ENCODE measurements at places on chromosomes 3 and 15.

DNA sequence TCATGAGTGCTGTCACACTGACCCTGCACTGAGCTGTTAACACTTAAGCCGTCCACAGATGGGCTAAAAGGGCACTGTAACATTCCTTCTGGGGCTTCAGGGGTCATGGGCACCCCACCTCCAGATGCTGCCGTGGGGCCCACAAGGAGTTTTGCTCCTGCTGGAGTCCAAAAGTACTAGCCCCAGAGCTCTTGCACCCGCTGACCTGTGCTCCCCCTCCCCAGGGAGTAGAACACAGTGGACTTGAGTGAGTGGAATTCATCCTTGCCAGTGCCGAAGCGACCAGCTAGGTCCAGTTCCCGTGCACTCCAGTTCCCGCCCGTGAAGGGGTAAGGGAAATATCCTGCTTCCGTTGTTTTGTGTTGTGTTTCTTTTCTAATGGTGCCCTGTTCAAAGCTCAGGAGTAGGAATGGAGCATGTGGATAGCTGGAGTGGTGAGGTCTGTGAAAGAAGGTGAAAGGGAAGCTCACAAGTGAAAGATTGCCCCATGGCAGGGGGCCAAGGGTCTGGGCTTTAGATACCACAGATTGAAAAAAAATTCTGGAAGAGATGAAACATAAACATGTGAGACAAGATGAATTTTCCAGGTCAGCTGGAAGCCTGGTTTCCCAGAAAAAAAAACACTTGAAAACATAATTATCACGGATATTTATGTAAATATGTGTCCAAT lies 36.6 kb downstream of the SLCO2A1 start:
- DNase-seq = no peak

DNA sequence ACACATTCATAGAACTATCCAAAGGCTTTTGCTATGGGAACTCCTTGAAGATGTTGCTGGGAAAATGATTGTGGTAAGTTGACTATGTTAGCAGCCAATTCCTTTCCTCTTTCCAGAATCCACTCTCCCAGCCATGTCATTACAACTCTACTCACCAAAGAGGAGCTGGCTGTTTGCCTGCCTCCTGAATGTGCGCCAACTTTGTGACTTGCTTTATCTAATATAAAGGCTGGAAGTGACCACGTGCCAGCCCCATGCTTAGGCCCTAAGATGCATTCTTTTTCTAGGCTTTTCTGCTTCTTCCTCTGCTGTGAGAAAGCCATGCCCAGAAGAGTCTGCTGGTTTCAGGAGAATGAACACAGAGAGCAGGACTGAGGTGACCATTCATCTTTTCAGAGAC lies 182.2 kb downstream of the GABRB3 start:
- DNase-seq = no peak

GRCh38 chr3:124246949-124247348 lies 255.0 kb upstream of the ROPN1 start:
- DNase-seq = peak; percentile 13

GRCh38 chr15:25169318-25169717 lies 214.5 kb downstream of the SNRPN start:
- DNase-seq = no peak

DNA sequence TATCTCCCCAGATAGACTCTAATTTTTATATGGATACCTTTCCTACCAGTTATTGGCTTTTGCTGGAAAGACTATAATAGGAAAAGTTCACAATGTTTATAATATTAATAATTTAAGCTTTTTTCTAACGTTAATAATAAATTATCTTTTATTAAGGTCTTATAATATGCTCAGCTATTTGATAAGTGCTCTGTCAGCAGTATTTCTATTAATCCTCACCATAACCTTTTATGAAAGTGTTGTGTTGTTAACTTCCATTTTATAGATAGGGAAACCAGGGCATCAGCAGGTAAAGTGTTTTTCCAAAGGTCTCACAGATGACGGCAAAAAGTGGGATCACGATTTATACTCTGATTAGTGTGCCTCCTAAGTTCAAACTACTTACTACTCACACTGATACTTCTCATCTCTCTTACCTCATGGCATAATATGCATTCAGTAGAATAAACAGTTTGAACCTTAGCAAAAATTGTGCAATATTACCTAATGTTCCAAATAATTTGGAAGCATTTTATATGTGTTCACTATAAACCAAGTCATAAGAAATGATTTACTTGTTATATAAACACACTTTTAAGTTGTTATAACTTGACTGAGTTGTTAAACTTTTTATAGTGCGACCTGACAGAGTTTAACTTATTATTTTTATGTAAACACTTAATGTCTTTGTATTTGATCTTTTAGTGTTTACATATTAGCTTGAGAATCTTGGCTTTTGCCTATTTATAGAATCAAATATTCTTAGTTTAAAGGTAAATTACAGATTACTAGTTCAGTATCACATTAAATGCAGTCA lies 274.9 kb upstream of the DCBLD2 start:
- no peak for DNase-seq

GRCh38 chr3:124316034-124316287 lies 324.0 kb upstream of the ROPN1 start:
- no peak for DNase-seq

DNA sequence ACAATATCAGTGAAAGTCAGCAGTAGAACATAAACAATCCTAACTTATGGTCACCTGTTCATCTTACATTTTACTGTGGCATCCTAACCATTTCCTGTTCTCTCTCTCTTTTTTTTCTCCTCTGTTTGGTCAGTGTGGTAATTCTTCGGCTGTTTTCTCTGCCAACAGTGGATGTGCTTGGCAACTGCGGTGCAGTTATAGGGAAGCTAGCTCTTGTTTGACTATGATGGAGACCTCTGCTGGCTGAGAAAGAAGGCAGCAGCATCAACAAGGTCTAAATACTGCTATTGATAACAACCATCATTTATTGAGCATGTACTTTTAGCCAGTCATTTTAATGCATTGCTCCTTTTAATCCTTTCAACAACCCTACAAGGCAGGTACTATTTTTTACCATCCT lies 723 bp upstream of the DRD3 start:
- peak; percentile 22 for DNase-seq

GRCh38 chr3:131623431-131623830 lies 120.7 kb upstream of the MRPL3 start:
- no peak for DNase-seq

DNA sequence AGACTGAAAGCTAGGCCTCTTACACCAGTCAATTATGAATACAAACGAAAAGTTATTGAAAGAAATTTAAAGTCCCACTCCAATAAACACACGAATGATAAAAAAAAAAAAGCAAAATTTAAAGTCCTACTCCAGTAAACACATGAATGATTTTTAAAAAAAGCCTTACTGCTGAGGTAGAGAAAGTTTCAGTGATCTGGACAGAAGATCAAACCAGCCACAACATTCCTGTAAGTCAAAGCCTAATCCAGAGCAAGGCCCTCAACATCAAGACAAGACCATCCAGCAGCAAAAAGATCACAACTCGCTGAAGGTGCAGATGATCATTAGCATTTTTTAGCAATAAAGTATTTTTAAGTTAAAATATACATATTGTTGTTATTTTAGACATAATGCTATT lies 95.6 kb upstream of the LIPC start:
- DNase-seq = no peak

GRCh38 chr3:194959217-194959616 lies 273.5 kb downstream of the FAM43A start:
- no peak for DNase-seq

- no peak for DNase-seq
These were observed 51.9 kb downstream of the GOLM2 start for GRCh38 chr15:44340410-44340809.

- DNase-seq = no peak
These were observed 154.5 kb downstream of the BCHE start for GRCh38 chr3:165682734-165683133.

DNA sequence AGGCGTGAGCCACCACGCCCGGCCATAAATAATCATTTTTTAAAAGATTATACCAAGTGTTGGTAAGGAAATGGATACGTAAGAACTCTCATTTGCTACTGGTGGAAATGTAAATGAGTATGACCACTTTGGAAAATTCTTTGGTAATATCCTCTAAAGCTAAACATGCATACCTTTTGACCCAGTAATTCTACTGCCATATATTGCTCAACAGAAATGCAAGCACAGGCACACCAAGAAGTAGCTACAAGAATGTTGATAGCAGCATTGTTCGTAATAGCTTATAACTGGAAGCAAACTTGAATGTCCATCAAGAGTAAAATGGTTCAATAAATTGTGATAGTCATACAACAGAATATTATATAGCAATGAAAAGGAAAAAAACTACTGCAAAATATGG lies 4.8 kb upstream of the CASR start:
- no peak for DNase-seq

DNA sequence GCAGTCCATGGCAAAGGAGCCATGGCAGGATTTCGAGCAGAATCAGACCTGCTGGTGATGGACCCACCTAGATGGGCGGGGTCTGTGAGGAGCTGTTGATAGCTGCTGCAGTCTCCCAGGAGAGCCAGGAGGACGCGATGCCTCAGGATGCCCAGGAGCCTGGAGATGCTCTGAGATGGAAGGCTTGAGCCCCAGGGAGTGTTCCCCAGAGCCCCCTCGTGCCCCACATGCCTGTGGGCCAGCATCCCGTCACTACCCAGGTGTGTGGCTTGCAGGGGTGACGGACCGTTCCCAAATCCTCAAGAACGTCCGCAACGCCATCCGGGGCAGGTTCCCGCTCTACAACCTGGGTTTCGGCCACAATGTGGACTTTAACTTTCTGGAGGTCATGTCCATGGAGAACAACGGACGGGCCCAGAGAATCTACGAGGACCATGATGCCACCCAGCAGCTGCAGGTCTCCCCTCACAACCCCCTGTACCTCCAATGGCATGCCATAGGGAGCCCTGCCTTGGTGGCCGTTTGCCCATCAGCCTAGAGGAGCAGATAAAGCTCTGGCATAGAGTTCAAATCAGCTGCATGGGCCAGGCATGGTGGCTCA lies 6.7 kb downstream of the ITIH1 start:
- no peak for DNase-seq

GRCh38 chr15:101684384-101684783 lies 32.2 kb upstream of the TM2D3 start:
- DNase-seq = no peak

DNA sequence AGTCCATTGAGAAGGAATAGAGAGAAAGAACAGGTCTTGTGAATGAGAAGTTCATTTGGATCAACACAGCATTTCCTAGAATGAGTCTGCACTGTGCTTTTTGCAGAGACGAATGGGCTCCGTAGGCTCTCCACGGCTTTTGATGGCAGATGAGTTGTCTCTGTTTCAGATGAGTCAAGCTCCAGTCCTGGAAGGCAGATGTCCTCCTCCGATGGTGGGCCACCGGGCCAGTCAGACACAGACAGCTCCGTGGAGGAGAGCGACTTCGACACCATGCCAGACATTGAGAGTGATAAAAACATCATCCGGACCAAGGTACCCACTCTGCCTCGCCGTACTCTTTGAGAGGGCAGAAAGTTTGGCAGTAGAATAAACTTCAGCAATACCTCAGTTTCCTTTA lies 70.5 kb downstream of the SIDT1 start:
- DNase-seq = no peak

DNA sequence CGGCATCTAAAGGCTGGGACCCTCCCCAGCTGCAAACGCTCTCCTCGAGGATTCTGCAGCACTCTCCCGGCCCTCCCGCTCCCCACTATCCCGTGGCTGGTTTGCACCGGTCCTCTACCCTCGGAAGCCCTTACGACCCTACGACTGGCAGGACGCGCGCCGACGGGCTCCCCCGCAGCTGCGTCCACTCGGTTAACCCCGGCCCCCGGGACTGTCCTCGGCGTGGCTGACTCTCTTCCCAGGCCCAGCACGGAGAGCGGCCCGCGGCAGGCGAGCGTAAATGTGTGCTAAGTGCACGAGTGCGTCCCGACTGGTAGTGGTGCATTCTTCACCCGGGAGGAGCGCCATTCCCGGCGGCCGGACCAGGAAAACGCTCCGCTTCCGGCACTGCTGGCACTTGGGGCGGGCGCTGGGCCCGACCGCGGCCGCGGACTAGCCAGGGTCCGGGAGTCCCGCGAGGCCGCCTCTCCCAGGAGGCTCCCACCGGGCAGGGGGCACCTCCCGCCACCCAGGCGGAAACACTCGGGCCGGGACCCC lies 508 bp downstream of the GORASP1 start:
- DNase-seq = peak; percentile 20

- DNase-seq = no peak
These were observed 19.9 kb upstream of the C3orf62 start for GRCh38 chr3:49296781-49297411.

GRCh38 chr3:4251412-4251811 lies 51.8 kb upstream of the SETMAR start:
- peak; percentile 3 for DNase-seq

- DNase-seq = no peak
These were observed 107.7 kb upstream of the RASGRP1 start for GRCh38 chr15:38672273-38672672.

- DNase-seq = no peak
These were observed 36.3 kb upstream of the MEX3B start for GRCh38 chr15:82081914-82082762.

- DNase-seq = no peak
These were observed 83.6 kb downstream of the NCEH1 start for GRCh38 chr3:172627057-172627809.

DNA sequence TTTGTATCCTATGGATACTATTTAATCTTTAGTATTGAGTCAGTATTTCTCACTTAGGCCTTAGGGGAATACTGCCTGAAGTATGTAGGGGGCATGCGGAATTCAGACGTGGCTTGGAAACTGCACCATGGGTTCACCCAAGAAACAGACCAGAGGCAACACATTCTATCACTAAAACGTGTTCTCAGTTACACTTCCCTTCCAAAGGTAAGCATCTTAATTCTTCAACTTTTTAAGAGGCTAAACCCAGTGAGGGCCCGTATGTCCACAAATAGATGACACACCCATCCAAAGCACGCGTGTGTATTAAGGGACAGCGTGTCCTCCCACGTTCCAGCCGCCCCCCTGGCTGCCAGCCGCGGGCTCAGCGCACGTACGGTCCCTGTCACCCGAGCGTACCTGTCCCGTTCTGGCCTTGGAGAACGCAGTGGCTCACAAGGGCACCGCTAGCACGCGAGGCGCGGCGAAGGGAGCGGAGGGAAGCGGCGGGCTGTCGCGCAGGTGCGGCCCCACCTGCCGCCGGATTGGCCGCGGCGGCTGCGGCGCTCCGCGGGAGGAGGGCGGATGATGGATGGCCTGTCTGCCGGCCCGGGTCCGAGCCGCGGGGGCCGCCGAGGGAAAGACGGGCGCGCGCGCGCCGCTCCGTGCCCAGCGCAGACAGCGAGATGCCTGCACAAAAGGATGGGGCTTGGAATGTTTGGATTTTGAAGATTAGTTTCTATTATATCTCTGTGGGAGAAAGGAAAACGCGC lies 1003.9 kb upstream of the NR2F2 start:
- no peak for DNase-seq

Measured in activated CD4-positive, alpha-beta T cell treated with anti-CD3 and anti-CD28 coated beads, Interleukin-10, Interleukin-2, amounts not matched to agents 100 ng/mL and 50 ng/mL, durations not matched to agents 16 hours and 8 hours (primary cell).